ENCODE measurements at places on chromosomes 5 and 9.

DNA sequence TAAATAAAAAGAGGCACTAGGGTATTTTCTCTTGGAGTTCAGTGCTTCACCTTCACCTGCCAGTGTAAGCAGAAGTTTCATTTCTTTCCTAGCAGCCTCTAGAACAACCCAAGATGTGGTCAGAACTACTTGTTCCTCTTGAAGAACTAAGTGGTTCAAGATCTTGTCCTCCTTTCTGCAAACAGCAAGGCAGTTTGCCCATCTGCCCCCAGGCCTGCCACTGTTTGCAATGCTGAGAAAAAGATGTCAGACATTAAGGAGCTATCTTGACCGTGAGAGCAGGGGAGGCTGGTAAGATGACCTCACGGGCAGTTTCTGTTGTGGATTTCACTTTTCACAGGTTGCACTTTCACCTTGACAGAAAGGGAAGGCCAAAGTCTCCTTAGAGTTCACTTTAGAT is 52.0 kb upstream of the KLF4 start:
- no peaks in the 10 kb centered on the region for H3K36me3 ChIP-seq
- no peak for DNase-seq
- no peak overlapping the region for H3K4me3 ChIP-seq
- H3K27me3 ChIP-seq, result no peaks in the 10 kb centered on the region

DNA sequence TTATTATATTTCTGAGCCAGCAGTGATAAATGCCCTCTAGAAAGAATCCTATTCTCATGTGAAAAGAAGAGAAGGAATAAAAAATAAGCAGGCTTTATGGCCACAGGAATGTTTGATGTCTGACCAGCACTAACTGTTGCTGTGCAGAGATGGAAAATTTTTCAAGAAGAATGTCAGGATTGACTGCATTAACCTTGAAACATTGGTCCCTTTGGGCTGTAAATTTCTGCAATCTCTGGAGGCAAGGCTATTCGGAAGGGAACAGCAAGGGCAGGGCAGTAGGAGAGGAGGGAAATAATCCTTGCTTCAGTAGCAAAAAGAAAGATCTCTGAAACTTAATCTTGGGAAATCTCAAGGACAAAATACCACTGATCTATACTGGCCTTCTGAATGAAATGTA is 415.2 kb downstream of the DNAH5 start:
- no peaks in the 10 kb centered on the region for H3K36me3 ChIP-seq

DNA sequence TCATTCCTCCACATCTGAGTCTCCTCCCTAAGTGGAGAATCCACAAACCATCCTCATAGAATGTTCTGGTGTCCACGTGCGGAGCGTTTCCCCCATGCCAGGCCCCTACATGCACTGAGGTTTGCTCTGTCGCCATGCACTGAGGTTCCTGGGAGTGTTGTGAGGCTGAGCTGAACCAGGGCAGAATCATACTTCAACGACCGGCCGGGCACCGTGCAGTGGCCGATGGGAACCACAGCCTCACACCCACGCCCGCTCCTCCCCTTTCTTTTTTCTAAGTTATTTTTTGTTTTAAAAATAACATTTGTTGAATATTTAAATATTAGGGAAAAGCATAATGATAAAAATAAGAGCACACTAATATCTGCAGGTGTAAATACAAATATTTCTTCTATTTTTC is 260.4 kb upstream of the IRX4 start:
- H3K27me3 ChIP-seq, result no peaks in the 10 kb centered on the region
- H3K4me1 ChIP-seq, result no peaks in the 10 kb centered on the region
- H3K36me3 ChIP-seq, result no peaks in the 10 kb centered on the region
- DNase-seq, result no peak
- H3K4me3 ChIP-seq, result no peak overlapping the region

DNA sequence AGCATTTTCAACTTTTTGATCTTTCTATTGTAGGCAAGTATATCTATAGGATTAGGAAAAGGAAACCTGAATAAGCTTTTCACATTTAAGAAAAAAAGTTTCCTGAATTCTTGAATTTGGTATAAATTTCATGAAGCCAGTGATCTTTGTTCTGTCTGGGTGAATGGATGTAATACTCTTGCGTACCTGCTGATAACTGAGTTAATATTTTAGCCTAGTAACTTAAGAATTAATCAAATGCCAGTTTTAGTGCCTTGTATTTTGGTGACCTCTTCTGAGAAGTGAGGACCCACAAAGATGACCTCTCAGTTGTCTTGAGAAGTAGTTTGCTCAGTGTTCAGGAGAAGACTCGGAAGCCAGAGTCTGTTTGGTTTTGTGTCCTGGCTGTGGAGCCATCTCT is 77.9 kb downstream of the UHRF2 start:
- H3K36me3 ChIP-seq, result no peaks in the 10 kb centered on the region
- no peaks in the 10 kb centered on the region for H3K27me3 ChIP-seq
- no peak for DNase-seq
- no peak overlapping the region for H3K4me3 ChIP-seq

- no peaks in the 10 kb centered on the region for H3K27me3 ChIP-seq
- peak overlapping the region; percentile 10 for H3K27ac ChIP-seq
- no peaks in the 10 kb centered on the region for H3K4me1 ChIP-seq
- H3K36me3 ChIP-seq, result no peaks in the 10 kb centered on the region
- H3K4me3 ChIP-seq, result no peak overlapping the region
- no peak for DNase-seq
Measured at GRCh38 chr9:134809826-134810225, 70.8 kb upstream of the FCN2 start.

- no peak for DNase-seq
- no peaks in the 10 kb centered on the region for H3K36me3 ChIP-seq
- H3K27me3 ChIP-seq, result no peaks in the 10 kb centered on the region
- no peaks in the 10 kb centered on the region for H3K4me1 ChIP-seq
- H3K27ac ChIP-seq, result no peak overlapping the region
Measured at GRCh38 chr9:72046630-72047456, 13.6 kb downstream of the C9orf57 start.

DNA sequence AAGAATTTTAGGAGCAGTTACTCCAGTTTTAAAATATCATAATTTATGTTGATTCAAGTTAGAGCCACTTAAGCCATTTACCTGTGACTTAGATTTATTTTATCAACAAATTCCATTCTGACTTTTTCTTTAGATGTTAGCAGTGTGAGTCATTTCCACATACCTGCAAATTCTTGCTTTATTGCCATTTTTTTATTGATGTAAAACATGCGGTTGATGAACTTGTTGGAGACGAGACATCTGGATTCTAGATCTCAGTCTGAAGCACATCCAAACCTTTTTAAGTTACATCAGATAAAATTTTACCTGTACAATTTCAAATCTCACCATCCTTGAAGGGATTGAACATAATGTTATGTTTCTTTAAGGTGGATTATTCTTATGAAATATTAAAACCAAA is 240.9 kb downstream of the IRX1 start:
- H3K4me3 ChIP-seq, result no peak overlapping the region
- no peaks in the 10 kb centered on the region for H3K27me3 ChIP-seq
- no peak overlapping the region for H3K27ac ChIP-seq
- no peak for DNase-seq

DNA sequence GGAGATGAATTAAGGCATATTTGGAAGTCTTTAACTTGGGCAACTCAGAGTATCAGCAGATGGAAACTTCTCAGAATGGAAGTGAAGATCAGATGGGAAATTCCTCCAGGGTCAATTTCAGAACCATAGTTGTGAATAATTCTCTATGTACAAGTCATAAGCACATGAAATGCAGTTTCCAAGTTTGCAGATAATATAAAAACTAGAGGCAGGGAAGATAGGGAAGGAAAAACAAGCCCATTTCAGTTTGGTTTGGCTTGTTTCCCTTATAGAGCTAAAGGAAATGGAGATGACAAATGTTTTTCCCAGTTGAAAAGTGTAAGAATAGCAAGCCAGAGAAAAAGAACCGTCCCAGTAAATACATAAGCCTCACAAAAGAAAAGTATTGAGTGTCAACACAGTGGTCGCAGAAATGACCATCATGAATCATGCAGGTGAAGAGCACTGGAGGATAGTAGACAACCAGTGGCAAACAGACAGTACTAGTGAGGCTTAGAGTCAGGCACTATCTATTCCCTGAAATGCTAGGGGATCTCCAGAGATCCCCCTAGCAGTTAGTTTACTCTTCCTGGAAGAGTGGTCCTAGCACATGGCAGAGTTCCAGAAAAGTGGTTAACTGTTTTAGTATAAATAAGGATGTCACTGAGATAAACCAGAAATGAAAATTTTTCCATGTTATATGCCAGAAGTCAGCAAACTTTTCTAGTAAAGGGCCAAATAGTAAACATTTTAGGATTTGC is 245.9 kb downstream of the SAXO1 start:
- no peak overlapping the region for H3K4me3 ChIP-seq
- H3K27ac ChIP-seq, result peak overlapping the region; percentile 66
- peaks cover 5% of the 10 kb centered on the region for H3K4me1 ChIP-seq

- no peaks in the 10 kb centered on the region for H3K4me1 ChIP-seq
- no peak overlapping the region for H3K27ac ChIP-seq
- no peak overlapping the region for H3K4me3 ChIP-seq
- DNase-seq, result no peak
- no peaks in the 10 kb centered on the region for H3K36me3 ChIP-seq
- H3K27me3 ChIP-seq, result no peaks in the 10 kb centered on the region
Measured at GRCh38 chr9:108296056-108296455, 559.7 kb downstream of the ACTL7B start.

GRCh38 chr9:132698989-132699388 is 28.7 kb downstream of the GTF3C4 start:
- H3K4me1 ChIP-seq, result no peaks in the 10 kb centered on the region
- no peak overlapping the region for H3K27ac ChIP-seq
- H3K27me3 ChIP-seq, result no peaks in the 10 kb centered on the region

- H3K36me3 ChIP-seq, result no peaks in the 10 kb centered on the region
- no peak for DNase-seq
- H3K4me3 ChIP-seq, result no peak overlapping the region
- no peak overlapping the region for H3K27ac ChIP-seq
- H3K4me1 ChIP-seq, result peaks cover 6% of the 10 kb centered on the region
Measured at GRCh38 chr9:79663300-79663699, 91.5 kb downstream of the TLE4 start.

- no peaks in the 10 kb centered on the region for H3K27me3 ChIP-seq
- no peak overlapping the region for H3K4me3 ChIP-seq
- no peaks in the 10 kb centered on the region for H3K4me1 ChIP-seq
- H3K36me3 ChIP-seq, result no peaks in the 10 kb centered on the region
- DNase-seq, result no peak
- no peak overlapping the region for H3K27ac ChIP-seq
Measured at GRCh38 chr9:93557366-93558137, 18.8 kb upstream of the PHF2 start.

GRCh38 chr5:74250304-74251102 is 390.0 kb downstream of the ENC1 start:
- peak; percentile 27 for DNase-seq
- peak overlapping the region; percentile 56 for H3K27ac ChIP-seq
- H3K36me3 ChIP-seq, result no peaks in the 10 kb centered on the region
- peaks cover 5% of the 10 kb centered on the region for H3K4me1 ChIP-seq

DNA sequence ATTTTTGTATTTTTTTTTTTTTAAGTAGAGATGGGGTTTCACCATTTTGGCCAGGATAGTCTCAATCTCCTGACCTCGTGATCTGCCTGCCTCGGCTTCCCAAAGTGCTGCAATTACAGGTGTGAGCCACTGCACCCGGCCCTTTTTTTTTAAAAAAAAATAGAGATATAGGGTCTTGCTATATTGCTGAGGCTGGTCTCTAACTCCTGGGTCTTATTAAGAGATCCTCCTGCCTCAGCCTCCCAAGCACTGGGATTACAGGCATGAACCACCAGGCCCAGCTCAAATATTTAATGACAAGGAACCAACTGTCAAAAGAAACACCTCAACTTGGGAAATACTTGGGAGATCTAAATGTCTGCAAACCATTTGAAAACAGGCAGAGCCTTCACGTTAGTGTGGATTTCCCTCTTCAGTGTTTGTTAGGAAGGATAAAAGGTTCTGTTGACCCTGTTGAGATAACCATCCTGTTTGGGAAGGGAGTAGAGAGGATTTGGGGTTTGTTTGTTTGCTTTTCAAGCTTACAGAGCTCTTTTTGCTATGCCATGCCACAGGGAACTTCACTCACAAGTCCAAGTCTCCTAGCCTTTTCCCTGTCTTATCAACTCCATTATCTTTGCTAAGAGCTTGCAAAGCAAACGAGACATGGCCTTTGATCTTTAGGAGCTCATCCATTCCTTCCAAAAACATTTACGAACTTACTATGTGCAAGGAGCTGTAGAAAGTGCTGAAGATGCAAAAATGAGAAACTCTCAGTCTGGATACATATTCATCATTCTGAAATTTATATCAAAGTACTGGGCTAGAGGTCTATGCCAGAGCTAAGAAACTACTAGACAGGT is 7.5 kb downstream of the FAXDC2 start:
- H3K4me3 ChIP-seq, result no peak overlapping the region
- H3K27ac ChIP-seq, result no peak overlapping the region
- no peaks in the 10 kb centered on the region for H3K4me1 ChIP-seq
- no peak for DNase-seq
- no peaks in the 10 kb centered on the region for H3K27me3 ChIP-seq

DNA sequence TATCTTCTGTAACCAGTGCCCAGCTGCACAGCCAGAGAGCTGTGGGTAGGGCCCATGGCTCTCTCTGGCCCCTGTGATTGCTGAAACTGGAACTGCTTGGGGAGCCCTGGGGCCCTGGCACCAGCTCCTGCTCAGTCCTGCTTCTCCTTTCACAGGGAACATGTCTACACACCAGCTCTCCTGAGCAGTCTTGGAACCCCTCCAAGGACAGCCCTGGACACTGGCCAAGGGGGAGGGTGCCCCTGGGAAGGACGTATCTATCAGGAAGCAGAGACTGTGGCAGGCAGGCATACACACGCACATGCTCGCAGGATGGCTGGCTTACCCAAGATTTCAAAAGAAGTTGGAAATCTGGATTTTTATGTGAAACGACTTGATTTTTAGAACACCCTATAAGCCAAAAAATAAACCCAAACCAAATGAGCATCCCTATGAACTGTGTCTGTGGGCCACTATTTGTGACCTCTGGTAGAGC is 8.8 kb upstream of the TRAF1 start:
- no peak overlapping the region for H3K4me3 ChIP-seq
- peaks cover 12% of the 10 kb centered on the region for H3K4me1 ChIP-seq
- H3K27me3 ChIP-seq, result no peaks in the 10 kb centered on the region

- no peaks in the 10 kb centered on the region for H3K27me3 ChIP-seq
- peak overlapping the region; percentile 13 for H3K27ac ChIP-seq
- H3K36me3 ChIP-seq, result no peaks in the 10 kb centered on the region
- H3K4me1 ChIP-seq, result no peaks in the 10 kb centered on the region
- DNase-seq, result no peak
Measured at GRCh38 chr9:73093016-73093739, 58.5 kb upstream of the ANXA1 start.

- H3K27me3 ChIP-seq, result no peaks in the 10 kb centered on the region
- no peak for DNase-seq
- H3K4me3 ChIP-seq, result no peak overlapping the region
- peak overlapping the region; percentile 30 for H3K27ac ChIP-seq
- peaks cover 8% of the 10 kb centered on the region for H3K4me1 ChIP-seq
Measured at GRCh38 chr5:142819825-142820224, 49.6 kb downstream of the ARHGAP26 start.

GRCh38 chr9:124841075-124841821 is 12.0 kb upstream of the WDR38 start:
- no peaks in the 10 kb centered on the region for H3K4me1 ChIP-seq
- H3K36me3 ChIP-seq, result no peaks in the 10 kb centered on the region
- no peak overlapping the region for H3K27ac ChIP-seq
